ENCODE measurements at places on chromosomes 13 and 19.

GRCh38 chr19:1750343-1751021, 2.8 kb upstream of the ONECUT3 start:
- DNase-seq = no peak

GRCh38 chr13:46953331-46953730, 56.5 kb upstream of the HTR2A start:
- no peak for DNase-seq

DNA sequence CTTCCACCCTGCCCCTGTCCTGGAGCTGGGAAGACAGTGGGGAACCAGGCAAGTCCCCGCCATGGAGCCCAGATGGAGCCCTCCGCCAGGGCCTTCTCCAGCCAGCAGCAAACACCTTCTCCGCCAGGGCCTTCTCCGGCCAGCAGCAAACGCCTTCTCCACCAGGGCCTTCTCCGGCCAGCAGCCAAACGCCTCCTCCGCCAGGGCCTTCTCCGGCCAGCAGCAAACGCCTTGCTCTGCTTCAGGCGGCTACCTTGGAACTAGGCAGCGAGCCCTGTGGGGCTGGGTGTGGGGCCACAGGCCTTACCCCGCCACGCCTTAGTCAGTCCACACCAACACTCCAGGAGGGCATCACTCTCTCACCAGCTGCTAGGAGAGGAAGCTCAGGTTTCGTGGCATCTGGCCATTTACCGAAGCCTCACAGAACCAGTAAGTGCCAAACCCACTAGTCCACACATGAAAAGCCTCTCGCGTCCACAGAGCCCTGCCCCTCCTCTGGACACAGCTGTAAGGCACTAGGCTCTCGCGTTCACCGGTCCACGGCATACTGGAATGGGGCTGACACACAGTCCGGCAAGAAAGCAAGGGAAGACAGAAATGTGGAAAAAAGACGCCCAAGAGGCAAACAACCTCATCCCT, 41.0 kb downstream of the MLLT1 start:
- no peak for DNase-seq

- no peak for DNase-seq
These were observed 295.1 kb downstream of the FGF9 start for GRCh38 chr13:21966014-21966413.

DNA sequence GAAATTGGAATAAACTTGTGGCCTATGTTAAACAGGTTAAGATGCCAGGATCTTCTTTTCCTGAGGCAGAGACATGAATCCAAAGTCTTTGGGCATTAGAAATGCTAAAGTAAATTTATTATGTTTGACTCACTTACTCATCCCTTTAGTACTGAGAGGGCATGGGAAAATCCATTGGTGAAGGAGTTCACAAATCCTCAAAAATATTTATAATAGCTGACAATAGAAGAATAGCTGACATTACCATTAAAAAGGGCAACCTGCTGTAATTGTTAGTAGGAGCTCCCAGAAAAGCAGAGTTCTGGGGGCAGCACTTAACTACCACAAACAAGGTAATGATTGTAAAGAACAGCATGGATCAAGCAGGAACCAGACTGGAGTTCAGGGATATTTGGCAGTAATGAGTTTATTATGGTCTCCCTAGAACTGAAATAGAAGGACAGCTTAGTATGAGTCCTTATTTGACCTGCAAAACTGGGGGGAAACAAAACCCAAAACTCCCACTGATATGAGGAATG, 285.8 kb upstream of the KLHL1 start:
- DNase-seq = no peak

- DNase-seq = no peak
These were observed 1.1 kb upstream of the GRTP1 start for GRCh38 chr13:113364901-113365582.

DNA sequence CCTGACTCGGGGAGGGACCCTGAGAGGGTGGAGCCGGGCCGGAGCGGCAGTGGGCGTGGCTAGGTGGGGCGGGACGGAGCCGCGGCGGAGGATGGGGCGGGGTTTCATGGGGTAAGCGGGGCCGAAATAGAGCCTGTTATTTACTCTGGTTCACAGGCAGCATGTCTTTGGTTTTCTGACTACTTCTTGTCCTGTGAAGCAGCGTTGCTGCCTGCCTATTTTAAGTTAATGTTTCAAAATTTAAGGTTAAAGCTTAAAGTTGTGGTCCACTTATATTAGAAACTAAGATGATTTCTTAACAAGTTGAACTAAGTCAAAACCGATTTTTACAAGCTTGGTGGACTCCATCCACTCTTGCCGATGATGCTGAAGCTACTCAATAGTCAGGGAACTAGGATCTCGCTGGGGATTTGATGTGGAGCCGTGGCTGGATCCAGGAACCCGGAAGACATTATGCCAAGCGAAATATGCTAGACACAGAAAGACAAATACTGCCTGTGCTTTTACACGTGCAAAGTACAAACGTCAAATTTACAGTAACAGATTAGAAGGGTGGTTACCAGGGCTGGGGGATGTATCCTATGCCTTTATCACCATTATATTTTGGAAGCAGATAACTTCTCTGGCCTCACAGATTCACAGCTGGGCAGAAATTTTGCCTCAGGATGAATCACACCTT, 433 bp upstream of the ZNF616 start:
- DNase-seq = peak; percentile 98

DNA sequence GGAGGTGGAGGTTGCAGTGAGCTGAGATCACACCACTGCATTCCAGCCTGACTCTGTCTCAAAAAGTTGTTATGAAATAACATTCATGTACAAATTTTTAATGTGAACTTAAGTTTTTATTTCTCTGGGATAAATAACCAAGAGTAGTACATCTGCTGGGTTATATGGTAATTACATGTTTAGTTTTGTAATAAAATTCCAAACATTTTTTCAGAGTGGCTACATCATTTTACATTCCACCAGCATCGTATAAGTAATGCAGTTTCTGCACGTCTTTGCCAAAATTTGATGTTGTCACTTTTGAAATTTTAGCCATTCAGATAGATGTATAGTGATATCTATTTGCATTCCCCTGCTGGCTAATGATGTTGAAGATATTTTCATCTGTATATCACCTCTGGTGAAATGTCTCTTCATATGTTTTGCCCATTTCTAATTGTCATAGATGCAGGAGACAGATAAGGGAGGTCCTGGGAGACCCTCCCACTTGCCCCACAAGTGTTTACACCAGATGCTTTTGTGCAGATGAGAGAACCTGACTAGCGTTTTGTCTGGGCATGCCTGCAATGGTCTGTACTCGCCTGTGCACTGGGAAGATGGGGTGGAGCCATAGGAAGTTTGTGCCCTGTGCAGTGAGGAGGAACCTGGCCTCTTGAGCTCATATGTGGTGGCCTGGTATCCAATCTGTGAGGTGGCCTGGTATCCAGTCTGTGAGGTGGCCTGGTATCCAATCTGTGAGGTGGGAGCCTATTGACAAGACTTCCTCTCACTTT, 12.7 kb upstream of the KBTBD6 start:
- no peak for DNase-seq

DNA sequence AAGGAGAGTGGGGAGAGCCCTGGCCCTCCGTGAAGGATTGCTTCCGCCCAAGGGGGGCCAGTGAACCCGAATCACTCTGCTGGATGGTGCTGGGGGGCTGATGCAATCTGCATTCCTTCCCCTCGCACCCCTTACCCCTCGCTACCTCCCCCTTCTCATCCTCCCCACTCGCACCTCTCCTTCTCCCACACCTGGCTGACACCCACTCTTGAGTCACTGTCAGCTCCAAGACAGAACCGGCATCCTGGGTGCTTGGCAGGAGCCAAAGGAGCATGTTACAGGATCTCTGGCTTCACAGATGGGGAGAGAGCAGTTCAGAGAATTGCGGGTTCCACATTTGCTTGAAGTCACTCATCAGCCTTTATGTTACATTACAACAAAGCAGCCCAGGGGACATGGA, 125.9 kb upstream of the GJB6 start:
- no peak for DNase-seq

DNA sequence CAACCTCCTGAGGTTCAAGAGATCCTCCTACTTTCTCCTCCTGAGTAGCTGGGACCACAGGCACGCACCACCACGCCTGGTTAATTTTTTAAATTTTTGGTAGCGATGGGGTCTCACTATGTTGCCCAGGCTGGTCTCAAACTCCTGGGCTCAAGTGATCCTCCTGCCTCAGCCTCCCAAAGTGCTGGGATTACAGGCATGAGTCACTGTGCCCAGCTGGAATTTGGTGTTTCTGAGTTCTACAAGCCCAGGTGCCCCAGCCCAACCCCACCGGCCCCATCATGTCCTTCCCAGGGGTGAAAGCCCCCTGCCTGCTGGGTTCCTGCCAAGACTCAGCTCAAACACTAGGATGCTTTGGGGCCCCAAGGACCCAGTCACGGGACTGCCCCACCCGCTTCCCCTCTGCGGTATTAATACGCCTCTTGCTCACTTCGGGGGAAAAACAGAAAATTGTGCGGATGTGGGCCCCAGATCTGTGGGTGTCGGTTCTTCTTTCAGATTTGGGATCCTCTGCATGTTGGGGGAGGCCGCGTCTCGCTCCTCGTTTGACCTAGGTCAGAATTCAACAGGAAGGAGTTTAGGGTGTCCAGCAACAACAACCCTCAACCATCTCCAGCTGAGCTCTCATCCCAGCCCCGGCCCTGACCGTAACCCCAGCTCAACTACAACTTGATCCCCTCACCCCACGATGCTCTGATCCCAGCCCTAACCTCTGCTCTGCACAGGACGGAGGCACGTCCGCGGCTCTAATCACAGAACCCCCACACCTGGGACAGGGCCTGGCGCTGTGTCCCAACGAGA, 3.7 kb upstream of the FCER2 start:
- DNase-seq = peak; percentile 67

- DNase-seq = no peak
These were observed 19.7 kb upstream of the SYCN start for GRCh38 chr19:39223703-39224279.

GRCh38 chr19:16946951-16947940, 58.4 kb downstream of the F2RL3 start:
- DNase-seq = no peak

DNA sequence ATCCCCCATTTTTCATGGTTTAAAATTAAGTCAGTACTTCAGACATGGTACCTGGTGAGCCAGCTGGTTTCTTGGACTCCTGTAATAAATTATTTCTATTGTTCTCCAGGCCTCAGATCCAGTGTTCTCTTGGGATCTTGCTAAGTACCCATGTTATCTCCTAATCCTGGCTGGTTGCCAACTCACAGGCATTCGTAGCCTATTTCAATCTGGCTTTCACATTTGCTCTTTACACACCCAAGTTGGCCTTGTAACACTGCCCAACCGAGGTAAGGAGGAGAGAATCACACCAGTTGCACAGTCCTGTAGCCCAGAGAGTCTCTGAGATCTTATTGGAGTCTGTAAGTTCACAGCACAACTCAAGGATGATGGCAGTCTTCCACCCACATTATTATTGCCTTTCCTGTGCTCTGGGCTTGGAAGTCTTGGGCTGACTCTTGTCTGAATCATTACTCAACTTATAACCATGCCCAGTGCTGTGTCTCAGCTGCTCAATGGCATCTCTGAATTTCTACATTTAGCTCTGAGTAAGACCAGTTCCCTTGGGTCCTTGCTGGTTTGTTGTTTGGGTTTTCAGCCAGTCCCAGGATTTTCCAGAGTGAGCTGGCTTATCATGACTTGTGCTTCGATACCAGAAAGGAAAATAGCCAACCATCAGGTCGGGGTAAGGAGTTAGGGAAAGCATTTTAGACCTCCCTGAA, 76.6 kb upstream of the KLF12 start:
- no peak for DNase-seq

- peak; percentile 53 for DNase-seq
These were observed 4.8 kb upstream of the ZNF253 start for GRCh38 chr19:19860756-19861390.

GRCh38 chr19:40702337-40703012, 12.0 kb upstream of the NUMBL start:
- no peak for DNase-seq

DNA sequence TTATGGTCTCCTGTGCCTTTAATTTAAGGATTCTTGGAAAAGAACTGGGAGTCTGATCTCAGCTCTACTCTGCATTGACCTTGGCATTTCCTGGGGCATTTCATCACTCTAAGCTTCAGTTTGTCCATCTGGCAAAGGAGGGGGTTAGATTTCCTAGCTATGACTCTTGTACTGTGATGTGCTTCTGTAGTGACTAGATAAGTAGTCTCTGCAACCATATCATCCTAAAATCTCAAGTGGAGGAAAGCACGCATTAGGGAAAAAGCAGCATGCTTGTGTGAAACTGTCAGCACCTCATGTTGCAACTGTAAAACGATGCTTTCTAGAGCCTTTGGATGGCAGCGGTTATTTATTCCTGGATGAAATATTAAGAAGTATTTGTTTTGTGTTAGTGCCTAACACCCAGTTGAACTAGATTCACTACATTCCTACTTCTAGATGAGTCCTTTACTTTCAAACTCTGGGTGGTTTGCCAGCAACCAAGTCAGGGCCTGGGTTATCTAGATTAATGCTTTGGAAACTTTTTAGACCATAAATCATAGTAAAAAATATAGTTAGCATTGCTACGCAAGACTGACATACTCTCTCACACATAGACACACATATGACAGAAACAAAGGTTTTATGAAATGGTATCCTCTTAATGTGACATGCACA, 6.8 kb downstream of the WDFY2 start:
- no peak for DNase-seq

DNA sequence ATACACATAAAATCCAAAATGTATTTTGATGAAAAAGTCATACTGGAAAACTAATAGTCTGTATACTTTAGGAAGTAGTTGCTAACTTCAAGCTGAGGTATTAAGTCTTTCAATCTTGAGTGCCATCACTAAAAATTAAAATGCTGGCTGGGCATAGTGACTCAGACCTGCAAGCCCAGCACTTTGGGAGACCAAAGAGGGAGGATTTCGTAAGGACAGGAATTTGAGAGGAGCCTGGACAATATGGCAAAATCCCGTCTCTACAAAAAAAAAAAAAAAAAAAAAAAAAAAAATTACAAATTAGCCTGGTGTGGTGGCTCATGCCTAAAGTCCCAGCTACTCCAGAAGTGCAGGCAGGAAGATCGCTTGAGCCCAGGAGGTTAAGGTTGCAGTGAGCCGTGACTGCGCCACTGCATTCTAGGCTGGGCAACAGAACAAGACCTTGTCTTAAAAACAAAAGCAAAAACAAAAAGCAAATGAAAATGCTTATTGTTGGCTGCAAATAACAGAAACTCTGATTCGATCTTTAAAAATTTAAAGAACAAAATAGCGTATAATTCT, 1994.2 kb upstream of the PCDH20 start:
- no peak for DNase-seq

DNA sequence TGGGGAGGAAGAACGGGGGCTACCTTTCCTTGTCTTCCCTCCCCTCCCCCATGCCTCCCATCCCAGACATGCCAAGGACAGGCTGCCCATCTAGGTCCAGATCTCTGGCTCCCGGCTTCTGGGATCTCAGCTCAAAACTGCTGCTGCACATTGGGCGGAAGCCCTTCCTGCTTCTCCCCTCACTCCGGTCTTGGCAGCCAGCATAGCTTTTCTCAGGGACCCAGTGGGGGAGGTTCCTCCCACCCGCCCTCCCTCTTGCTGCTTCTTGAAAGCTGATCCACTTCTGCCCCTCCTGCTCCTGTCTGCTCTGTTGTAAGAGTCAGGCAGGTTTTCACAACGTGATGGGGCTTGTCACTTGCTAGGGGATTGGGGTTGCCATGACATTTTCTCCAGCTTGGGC, 21.7 kb upstream of the RNF17 start:
- no peak for DNase-seq
